Kasumi-1 (cell line): ENCODE measurements at places on chromosomes 5 and 9.
A peak's percentile ranks its signal among the peaks of the same experiment; 100 is the strongest.

DNA sequence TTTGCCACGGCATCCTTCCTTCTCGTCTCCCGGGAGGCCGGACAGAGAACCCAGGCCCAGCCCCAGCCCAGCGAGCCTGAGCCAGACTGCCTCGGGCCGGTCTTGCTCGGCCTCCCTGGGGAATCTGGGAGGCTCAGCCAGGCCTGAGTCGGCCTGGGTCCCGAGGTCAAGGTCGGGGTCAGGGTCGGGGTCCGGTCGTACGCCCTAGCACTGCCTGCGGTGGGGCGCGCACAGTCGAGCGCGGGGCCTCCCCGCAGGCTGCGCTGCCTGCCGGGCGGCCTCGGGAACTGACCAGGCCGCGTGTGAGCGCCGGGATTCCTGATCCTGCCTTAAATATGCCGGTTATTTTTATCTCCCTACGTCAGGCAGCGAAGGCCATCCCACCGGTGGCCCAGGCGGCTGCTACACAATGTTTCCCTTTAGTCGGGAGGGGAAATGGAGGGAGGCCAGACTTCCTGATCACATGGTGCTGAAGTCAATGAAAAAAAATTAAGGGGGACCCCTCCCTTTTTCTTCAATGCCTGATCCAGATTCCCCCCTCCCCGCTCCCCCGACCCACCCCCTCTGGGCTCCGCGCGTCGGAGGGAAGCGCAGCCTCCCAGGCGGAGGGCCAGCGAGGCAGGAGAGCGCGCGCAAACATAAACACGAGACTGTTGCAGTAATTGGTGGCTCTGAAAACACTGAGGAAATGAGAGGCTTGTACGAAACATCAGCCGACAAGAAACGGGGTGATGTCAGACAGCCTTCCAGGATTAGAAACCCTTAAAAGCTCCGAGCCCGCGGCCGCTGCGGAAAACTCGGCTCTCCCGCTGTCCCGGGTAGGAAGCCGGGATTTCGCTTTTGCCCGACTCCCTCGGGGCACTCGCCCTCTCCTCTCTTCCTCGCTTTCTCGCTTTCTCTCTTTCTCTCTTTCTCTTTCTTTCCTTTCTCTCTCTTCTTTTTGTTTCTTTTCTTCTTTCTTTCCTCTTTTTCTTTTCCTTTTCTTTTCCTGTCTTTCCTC, 148.2 kb upstream of the KLF4 start:
- DNase-seq: peak; percentile 84

DNA sequence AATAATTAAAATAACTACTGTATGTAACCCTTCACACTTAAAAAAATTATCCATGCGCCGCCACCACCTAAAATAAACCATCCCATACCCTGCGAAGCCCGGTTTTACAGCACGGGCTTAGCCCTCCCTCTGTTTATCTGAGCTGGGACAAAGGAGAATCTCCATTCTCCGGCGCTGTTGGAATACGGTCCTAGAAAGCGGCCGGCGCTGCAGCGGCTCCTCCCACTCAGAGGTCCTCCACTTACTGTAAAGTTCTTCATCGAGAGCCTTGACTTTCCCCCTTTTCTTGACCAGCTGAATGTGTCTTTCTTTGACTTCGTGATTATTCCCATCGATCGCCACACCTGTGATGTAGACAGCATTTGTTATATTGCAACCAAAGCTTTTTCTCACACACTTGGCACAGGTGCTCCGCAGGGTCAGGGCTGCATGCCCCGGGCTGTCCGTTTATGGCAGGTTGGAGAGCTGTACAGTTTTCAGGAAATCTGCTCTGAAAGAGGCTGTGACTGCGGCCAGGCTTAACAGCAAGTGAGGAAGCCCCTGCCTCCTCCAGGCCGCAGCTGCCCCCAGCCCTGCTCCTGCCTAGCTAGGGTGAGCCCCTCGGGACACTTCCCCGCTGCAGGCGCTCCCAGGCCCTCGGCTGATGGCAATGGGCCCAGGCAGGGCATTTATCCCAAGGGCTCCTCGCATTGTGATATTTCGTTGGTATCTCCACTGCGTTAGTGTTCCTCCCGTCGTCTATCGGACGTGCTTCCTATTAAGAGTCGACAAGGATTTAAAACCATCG, 16.7 kb downstream of the GFPT2 start:
- DNase-seq: no peak

- no peak for DNase-seq
Observed at GRCh38 chr5:103512500-103512899, 50.1 kb downstream of the NUDT12 start.

DNA sequence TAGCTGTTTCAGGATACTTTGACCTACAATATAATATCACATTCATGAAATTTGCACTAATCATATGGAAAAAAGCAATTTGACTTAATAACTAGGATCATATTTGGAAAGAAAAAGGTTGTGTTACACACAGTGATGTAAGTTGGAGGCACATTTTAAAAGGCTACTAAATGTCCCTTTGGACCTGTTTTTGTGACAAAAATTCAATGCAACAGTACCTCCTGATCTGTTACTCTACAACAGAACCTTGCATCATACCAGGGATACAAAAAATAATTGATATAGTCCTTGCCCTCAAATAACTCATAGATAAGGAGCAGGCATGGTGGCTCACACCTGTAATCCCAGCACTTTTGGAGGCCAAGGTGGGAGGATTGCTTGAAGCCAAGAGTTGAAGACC, 67.1 kb downstream of the BAAT start:
- no peak for DNase-seq

DNA sequence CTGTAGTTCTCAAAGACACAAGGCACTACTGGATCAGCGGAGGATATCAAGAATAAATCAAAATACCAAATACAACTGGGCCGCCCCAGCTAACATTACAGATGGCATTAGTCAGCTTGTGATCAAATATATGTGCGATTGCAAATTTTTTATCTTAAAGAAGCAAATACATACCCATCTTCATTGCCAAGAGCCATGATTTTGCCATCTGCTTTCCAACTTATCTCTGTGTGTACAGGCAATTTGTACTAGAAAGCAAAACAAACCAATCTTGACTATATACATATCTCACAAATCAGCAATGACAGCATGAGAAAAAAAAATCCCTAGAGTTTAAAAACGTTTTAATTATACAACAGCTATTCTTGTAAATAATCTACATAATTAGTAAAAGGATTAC, 20.3 kb downstream of the GEMIN5 start:
- no peak for DNase-seq

GRCh38 chr9:100492952-100493351, 20.0 kb downstream of the TMEFF1 start:
- DNase-seq: no peak

- no peak for DNase-seq
Observed at GRCh38 chr5:158492136-158492535, 607.6 kb downstream of the EBF1 start.

DNA sequence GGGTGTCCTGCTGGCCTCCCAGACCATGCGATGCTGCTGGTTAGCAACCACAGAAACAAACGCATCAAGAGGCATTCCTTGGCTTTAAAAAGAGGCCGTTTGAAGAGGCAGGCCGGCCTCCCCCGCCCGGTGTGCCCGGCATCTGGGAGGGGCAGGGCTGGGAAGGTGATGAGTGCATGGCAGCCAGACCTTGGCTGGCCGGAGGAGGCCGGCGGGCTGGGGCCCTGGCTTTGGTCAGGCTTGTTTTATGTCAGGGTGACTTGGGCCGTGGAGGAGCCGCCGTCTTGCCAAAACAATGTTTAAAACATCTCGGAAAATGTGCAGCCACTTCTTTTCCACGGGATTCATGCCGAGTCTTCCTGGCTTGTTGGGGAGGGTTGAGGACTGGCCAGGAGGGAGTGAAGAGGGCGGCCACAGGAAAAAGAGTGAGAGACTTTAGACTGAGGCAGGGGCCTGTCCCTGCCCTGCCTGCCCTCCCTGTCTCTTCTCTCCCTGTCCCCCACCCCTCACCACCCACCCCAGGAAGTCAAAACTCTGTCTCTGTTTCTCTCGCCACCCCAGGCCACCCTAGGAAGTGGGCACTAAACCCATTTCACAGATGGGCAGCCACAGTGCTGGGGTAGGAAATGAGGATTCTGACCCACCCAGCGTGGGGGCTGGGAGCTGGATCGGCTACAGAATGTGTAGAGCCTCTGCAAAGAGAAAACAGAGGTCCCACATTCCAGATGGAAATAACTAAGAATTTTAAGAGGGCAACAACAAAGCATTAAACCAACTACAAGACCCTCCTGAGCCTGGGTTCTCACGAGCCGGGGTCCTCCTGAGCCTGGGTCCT, 143.0 kb downstream of the RXRA start:
- no peak for DNase-seq

GRCh38 chr9:96080364-96080763, 204.9 kb downstream of the ERCC6L2 start:
- no peak for DNase-seq

DNA sequence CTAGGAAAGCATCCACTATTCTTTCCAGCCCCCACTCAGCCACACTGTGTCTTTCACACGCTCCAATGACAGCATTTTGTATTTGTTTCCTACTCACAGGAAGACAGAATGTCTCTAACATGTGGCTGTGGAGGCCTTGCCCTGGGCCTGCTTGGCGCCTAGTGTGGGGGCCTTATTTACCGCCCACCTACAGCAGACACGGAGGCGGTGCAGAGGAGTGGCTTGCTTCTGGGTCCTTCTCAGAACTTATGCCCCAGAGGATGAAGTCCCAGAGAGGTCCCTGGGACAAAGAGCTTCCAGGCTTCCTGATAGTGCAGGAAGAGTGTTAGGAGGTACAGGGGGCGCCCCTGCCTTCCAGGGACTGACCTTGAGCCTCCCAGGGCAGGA, 8.5 kb upstream of the MRNIP start:
- DNase-seq: no peak

DNA sequence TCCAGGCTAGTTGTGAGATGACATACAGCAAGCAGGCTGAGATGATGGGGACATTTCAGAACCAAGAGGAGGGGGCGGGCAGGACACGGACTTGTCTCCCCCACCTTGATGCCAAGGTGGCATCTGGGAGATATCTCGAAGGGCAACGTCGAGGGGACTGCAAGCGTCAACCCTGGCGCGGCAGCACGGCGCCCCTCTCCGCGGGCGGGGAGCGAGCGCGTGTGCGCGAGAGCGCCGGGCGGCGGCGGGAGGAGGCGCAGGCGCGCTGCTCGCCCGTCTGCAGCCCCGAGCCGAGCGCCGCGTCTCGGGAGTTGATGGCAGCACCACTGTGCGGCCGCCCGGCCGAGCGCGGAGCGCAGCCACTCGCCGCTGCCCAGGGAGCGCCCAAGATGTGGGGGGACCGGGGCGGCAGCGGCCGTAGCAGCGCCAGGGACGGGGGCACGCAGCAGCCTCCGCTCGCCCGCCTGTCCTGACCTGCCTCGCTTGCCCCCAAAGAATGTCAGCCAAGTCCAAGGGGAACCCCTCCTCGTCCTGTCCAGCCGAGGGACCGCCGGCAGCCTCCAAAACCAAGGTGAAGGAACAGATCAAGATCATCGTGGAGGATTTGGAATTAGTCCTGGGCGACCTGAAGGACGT, at the start of gene PRR16:
Gene PRR16, plus strand, starts transcription at position 310 of the 636 bp plus-strand sequence.
- peak; percentile 33 for DNase-seq

- no peak for DNase-seq
Observed at GRCh38 chr5:72651779-72652178, 144.6 kb upstream of the ZNF366 start.

- no peak for DNase-seq
Observed at GRCh38 chr9:133637451-133638055, 1.4 kb downstream of the DBH start.

- DNase-seq: no peak
Observed at GRCh38 chr9:136620441-136621018, 42.2 kb upstream of the EGFL7 start.

DNA sequence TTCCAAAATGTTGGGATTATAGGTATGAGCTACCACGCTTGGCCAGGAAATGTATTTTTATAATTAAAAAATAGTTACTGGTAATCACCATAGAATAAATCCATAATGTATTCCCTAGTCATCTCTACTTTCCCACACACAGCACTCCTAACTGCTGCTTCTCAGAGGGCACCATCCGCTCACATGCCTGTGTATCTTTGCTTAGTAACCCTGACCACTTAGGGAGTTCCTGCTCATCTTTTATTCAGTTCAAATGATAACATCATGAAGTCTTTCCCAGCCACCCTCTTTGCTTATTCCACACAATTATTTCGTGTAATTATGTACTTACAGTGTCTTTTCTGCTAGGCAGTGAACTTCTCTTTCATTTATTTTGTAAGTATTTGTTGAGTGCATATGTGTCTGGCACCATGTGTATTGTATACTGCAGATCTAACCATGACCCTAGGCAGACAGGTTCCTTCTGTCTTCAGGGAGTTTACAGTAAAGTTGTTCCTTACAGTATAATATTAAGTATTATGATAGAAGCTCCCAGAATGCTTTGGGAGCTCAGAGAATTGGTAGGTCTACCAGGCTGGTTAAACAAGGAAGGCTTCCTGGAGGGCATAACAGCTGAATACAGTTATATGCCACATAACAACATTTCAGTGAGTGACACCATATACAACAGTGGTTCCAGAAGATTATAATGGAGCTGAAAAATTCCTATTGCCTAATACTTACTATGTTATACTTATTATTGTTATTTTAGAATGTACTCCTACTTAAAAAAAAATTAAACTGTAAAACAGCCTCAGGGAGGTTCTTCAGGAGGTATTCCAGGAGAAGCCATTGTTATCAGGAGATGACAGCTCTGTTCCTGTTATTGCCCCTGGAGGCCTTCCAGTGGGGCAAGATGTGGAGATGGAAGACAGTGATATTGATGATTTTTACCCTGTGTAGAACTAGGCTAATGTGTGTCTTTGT, 39.2 kb downstream of the DCAF10 start:
- no peak for DNase-seq

GRCh38 chr9:107647141-107647540, 157.6 kb upstream of the KLF4 start:
- DNase-seq: no peak

DNA sequence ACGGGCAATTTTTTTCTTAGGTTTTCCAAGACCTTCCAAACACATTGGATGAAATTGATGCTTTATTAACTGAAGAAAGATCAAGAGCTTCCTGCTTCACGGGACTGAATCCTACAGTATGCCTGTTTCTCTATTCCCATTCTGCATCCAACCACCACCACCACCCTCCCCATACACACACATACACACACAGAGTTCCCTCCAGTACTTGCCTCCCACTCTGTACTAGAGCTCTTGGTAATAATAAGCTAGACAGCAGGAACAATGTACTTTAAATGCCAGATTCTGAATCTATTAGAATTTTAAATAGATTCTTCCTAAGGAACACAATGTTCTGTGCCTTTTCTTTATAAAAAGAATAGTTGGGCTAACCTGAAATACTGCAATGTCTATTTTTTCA, 67.4 kb downstream of the KLF9 start:
- no peak for DNase-seq

GRCh38 chr5:120539471-120539870, 75.4 kb downstream of the PRR16 start:
- no peak for DNase-seq

- peak; percentile 60 for DNase-seq
Observed at GRCh38 chr5:67146574-67146973, 50.0 kb downstream of the CD180 start.
